GM19239 (cell line): ENCODE measurements at places on chromosomes 1 and 21.

DNA sequence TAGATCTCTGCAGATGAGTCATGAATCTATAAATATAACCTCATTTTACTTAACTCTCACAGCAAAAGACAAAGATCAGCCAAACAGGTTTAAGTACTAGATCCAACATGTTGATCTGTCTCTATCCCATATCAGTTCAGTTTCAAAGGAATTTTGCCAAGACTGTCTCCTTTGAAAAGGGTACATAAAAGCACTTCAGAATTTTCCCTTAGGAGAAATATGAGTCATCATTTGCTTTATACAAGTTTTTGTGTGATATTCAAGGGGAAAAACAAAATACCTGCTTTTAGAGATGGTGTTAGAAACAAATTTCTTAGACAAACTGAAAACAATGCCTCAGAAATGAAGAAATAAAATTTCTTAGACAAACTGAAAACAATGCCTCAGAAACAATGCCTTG is 73.5 kb upstream of the LRRC7 start:
- no peak for DNase-seq

- no peak for DNase-seq
These were observed 9.8 kb downstream of the RAP1A start for GRCh38 chr1:111629190-111629954.

DNA sequence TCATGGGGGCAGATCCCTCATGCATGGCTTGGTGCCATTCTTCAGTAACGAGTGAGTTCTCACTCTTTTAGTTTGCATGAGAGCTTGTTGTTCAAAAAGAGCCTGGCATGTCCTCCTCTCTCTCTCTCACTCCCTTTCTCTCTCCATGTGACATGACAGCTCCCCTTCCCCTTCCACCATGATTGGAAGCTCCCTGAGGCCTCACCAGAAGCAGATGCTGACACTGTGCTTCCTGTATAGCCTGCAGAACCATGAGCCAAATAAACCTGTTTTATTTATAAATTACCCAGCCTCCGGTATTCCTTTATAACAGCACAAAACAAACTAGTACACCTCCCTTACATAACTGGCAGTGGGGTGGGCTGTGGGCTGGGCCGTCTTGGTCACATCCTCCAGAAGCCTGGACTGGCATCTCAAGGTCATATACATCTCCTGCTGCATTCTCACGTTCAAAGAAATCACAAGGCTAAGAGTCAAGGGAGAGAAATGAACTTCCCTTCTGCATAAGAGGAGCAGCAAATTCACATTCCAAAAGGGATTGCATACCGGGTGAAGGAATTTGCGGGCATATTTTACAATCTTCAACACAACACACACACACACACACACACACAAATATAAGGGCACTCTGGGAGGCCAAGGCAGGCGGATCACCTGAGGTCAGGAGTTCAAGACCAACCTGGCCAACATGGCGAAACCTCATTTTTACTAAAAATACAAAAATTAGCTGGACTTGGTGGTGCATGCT is 2.3 kb upstream of the CCSAP start:
- no peak for DNase-seq

DNA sequence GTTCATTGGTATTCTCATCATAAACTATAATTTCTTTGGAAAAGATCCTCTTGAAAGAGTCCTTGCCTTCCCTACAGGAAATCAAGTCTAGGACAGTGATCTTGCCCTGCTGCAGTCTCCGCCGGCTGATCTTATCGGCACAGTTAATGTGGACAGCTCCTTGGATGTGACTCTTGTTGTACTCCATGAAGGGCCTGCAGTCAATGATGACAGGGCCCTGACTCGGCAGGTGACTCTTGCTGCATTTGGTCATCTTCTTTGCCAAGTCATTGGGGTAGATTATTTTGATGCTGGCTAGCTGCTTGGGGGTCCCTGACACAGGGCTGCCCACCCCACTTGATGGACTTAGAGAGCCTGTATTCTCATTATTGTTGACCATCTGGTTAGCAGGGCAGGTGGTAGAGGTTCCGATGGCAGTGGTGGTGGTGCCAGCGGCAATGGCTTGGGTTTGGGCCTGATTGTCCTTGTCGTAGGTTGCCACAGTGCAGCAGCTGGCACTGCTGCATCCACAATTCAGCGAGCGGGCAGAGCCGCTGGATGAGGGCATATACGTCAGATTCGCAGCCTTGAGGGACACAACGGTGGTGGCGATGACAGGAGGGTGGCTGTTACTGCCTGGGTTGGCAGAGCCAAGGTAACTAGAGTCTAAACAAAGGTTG is 2.7 kb downstream of the DUSP10 start:
- no peak for DNase-seq
